Activated naive CD4-positive, alpha-beta T cell (primary cell): ENCODE measurements at places on chromosomes 12 and 14.

DNA sequence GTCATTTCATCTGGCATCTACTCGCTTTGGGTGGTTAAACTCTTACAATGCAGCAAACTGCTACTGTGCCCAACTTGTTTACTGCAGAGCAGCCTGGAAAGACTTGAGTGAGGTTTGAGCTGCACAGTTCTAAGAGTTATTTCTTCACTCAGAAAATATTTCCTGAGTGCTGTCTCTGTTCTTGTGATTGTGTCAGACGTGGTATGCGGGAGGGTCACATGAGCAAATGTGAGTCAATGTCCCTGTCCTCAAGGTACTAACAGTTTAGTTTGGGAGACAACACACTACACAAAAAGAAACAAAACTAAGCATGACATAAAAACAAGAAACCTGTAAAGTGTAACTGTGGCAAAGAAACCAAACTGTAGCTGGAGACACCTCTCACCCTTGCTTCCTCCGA is 32.4 kb downstream of the FLVCR2 start:
- no peak for DNase-seq

- no peak for DNase-seq
Measured at GRCh38 chr14:41403360-41403759, 203.3 kb upstream of the LRFN5 start.

DNA sequence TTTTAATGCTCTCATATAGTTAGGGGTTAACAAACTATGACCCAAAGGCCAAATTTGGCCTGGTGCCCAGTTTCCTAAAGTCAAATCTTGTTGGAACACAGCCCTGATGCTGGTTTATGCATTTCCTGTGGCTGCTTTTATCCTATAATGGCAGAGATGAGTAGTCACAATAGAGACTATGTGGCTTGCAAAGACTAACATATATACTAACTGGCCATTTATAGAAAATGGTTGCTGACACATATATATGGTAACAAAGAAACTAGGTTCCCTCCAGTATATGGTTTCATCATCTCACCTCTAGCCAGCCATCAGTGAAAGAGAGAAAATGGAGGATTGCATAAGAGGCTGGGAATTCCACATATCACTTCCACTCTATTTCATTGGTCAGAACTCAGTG is 10.8 kb downstream of the NAV3 start:
- no peak for DNase-seq

GRCh38 chr12:131628023-131628740 is 82.7 kb upstream of the SFSWAP start:
- DNase-seq: no peak

GRCh38 chr12:57072661-57073060 is 5.9 kb downstream of the NEMP1 start:
- no peak for DNase-seq

GRCh38 chr12:26157001-26157400 is 32.2 kb upstream of the BHLHE41 start:
- DNase-seq: no peak

- no peak for DNase-seq
Measured at GRCh38 chr12:31444736-31445135, 118.8 kb upstream of the SINHCAF start.

DNA sequence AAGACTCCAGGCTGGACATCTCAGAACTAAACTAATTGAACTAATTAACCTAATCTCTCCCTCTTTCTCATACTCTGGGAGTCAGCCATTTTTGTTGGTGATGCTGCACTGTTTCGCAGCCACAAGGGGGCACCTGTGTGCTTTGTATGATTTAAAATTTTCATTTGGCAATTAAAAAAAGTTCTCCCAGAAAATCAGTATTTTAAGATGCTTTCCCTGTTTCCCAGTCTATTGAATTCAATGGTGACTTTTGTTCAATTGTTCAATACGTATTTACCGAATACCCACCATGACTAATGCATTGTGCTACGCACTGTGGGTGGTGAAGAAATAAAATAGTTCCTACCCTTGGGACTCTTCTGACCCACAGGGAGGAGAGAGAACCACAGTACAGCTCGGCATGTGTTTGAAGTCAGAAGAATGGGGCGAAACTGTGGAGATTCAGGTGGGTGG is 63.7 kb downstream of the ZNF664 start:
- peak; percentile 25 for DNase-seq

- DNase-seq: peak; percentile 19
Measured at GRCh38 chr12:107402041-107403022, 283.3 kb upstream of the PWP1 start.

DNA sequence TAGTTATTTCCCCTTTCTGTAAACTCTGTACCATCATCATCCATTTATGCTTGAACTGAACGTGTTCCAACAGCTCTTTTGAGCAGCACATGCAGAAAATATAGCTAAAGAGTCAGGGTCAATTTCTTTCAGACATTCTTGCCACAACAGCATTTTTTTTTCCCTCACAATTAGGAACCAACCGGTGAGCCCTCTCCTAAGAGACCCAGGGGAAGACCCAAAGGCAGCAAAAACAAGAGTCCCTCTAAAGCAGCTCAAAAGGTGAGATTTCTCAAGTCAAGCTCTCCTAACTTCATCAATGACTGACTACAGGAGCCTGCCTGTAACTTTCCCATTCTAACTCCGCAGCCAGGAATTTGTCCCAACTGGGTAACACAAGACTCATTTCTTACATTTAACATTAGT is 3.5 kb downstream of the HMGA2 start:
- DNase-seq: no peak

DNA sequence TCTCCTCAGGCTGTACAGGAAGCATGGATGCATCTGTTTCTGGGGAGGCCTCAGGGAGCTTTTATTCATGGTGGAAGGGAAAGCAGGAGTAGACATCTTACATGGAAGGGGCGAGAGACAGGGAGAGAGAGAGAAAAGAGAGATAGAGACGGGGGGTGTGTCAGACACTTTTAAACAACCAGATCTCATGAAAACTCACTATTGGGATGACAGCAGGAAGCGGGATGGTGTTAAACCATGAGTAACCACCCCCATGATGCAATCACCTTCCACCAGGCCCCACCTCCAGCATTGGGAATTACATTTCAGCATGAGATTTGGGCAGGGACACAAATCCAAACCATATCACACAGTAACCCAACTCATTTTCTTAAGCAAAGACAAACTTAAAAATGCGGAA is 110.0 kb upstream of the EEA1 start:
- no peak for DNase-seq

DNA sequence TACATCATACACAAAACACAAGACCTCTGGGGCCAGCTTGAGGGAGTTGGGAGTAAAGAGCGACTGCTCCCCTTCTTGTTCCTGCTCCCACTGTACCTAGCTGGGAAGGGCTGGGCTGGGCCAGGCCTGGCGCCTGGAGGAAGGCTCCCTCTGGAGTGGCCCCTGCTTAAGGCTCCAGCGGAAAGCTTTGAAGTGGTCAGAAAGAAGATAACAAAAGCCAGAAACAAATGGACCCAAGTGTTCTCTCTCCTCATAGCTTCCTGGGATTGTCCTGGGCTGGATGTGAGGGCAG is 25.3 kb downstream of the PRPF40B start:
- DNase-seq: no peak

DNA sequence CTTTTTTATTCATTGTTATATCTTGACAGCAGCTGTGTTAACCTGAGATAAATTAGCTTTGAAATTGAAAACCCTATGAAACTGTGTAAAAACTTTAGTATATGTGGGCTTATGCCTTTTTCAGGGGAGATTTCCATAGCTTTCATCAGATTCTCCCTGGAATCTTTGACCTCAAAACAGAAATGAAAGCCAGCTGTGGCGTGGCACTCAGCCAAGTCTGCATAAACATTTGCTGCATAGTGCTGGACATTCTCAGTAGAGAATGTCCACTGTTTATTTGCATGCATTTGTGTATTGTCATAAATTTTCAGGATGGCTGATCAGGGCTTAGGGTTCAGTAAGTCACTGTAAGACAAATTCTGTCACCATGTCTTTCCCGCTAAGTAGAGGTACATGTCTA is 115.3 kb upstream of the NAP1L1 start:
- DNase-seq: no peak
